ENCODE measurements at places on chromosomes 2 and 18. TPM values are rescaled to one million over a fixed set of nuclear protein-coding genes. Genes with fewer than 3 reads are reported as not detected.

HOXD13 gene
- 0.15 TPM for total RNA-seq

C2orf92 gene
- total RNA-seq: 1.00 TPM

TUBA4B gene
- 0.20 TPM for total RNA-seq

ZC3H6 gene
- total RNA-seq: 0.69 TPM

PLCL1 gene
- not detected for total RNA-seq

ZNF519 gene
- 2.1 TPM for total RNA-seq

DYNAP gene
- not detected for total RNA-seq

ACTR2 gene
- 183 TPM for total RNA-seq

PTPRN gene
- 1.0 TPM for total RNA-seq

ONECUT2 gene
- 0.37 TPM for total RNA-seq

POTEI gene
- total RNA-seq: not detected

LPIN1 gene
- total RNA-seq: 10.4 TPM

ASPRV1 gene
- 0.25 TPM for total RNA-seq

CMPK2 gene
- total RNA-seq: 0.78 TPM

RIT2 gene
- total RNA-seq: not detected

TFCP2L1 gene
- 23.9 TPM for total RNA-seq

PCARE gene
- not detected for total RNA-seq

TSPYL6 gene
- total RNA-seq: not detected

PLB1 gene
- total RNA-seq: 2.6 TPM

LYPD6 gene
- total RNA-seq: 0.08 TPM

CNGA3 gene
- total RNA-seq: not detected

FOXD4L1 gene
- total RNA-seq: 0.31 TPM

LOXHD1 gene
- not detected for total RNA-seq

Data from A549 treated with Hydrocortisone at 1 μM for 4 hours (cell line).